ENCODE measurements at places on chromosomes 4 and X. TPM values are rescaled to one million over a fixed set of nuclear protein-coding genes. Genes with fewer than 3 reads are reported as not detected.
A peak's percentile ranks its signal among the peaks of the same experiment; 100 is the strongest.

DNA sequence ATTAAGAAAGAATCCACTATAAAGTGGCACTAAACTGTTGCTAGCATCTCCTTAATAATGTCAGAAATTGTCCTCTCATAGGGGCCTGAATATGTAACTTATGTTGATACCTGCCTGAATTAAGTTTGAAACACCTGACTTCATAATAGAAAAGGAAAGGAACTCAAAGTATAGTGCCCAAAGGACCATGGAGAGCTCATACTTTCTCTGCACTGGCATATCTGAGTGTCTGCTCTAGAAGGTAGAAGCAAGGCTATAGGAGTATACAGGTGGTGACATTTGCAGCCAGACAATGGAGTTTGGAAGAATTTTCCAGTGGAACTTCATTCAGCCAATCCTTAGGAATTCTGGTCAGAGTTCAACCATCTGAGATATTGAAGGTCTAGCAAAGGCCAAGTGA lies 988.9 kb downstream of the RAB28 start:
- H3K36me3 ChIP-seq, result no peaks in the 10 kb centered on the region
- no peak for DNase-seq
- no peaks in the 10 kb centered on the region for H3K4me1 ChIP-seq
- H3K4me3 ChIP-seq, result no peak overlapping the region
- no peaks in the 10 kb centered on the region for H3K27me3 ChIP-seq
- H3K27ac ChIP-seq, result no peak overlapping the region

DNA sequence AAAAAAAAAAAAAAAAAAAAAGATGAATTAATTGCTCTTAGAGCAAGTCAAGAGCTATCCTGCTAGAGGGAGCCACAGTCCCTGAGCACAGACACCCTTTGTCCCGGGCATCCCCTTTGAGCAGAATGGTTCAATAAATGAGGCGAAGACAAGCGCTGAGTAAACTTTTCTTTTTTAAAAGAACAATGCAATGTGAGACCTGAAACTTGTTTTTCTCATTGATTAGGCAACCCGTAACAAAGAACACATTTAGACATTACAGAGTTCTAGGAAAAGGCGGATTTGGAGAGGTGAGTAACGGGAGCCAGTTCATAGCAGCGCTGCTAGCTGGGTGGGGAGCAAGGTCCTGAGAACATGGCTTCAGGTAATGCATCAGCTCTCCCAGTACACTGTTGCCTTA lies 46.1 kb downstream of the GRK4 start:
- DNase-seq, result peak; percentile 39
- H3K4me3 ChIP-seq, result no peak overlapping the region
- no peaks in the 10 kb centered on the region for H3K27me3 ChIP-seq
- H3K36me3 ChIP-seq, result no peaks in the 10 kb centered on the region
- H3K4me1 ChIP-seq, result peaks cover 8% of the 10 kb centered on the region

- DNase-seq, result no peak
- H3K27ac ChIP-seq, result no peak overlapping the region
- no peaks in the 10 kb centered on the region for H3K27me3 ChIP-seq
- H3K4me3 ChIP-seq, result no peak overlapping the region
- H3K36me3 ChIP-seq, result no peaks in the 10 kb centered on the region
- no peaks in the 10 kb centered on the region for H3K4me1 ChIP-seq
These were observed 1427.4 kb downstream of the PCDH7 start for GRCh38 chr4:32147446-32148085.

DNA sequence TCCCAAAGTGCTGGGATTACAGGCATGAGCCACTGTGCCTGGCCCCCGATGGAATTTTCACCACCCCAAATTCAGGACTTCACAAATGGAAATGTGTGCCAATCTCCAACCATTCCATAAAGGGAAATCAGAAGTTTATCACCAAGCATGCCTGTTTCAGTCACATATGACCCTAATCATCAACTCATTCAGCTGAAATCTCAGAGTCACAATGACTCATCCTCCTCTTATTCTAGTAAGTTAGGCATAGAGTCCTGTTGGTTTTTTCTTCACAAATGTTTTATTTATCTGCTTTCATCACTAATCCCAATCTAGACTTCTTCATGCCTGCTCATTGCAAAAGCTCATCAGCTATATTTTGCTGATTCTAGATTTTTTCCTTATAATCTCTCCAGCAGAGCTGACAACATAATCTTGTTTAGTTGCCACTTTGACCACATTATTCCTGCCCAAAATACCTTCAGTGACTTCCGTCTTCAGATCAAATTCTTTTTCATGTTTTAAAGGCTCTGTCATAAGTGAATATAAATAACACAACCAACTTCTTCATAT lies 83.3 kb downstream of the SLC7A11 start:
- no peaks in the 10 kb centered on the region for H3K27me3 ChIP-seq
- no peaks in the 10 kb centered on the region for H3K36me3 ChIP-seq
- H3K27ac ChIP-seq, result no peak overlapping the region
- H3K4me3 ChIP-seq, result no peak overlapping the region

- H3K27ac ChIP-seq, result no peak overlapping the region
- H3K4me3 ChIP-seq, result no peak overlapping the region
- H3K36me3 ChIP-seq, result no peaks in the 10 kb centered on the region
- H3K4me1 ChIP-seq, result peaks cover 2% of the 10 kb centered on the region
These were observed 5.3 kb upstream of the CCDC158 start for GRCh38 chr4:76426272-76426671.

DNA sequence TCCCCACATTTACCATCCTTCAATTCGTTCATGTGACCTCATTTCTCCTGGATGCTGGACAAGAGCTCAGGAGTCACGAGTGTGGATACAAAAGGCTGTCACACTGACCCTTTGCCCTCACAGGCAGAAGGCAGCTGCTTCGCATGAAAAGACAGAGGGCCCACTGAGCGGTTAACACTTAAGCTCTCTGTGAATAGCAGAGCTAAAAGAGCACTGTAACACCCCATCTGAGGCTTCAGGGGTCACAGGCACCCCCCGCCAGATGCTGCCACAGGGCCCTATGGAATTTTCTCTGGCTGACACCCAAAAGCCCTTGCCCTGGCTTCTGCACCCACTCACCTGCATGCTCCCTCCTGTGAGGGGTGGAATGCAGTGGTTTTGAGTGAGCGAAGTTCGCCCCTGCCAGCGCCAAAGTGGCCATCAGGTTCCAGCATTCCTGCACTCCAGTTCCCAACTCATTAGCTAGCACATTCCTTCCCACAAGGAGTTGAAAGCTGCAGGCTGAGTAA lies 360.9 kb downstream of the PPP3CA start:
- DNase-seq, result no peak
- H3K4me1 ChIP-seq, result no peaks in the 10 kb centered on the region
- H3K4me3 ChIP-seq, result no peak overlapping the region

GPC3 gene
- total RNA-seq, result 0.63 TPM

GRCh38 chrX:100717363-100717762 lies 14.6 kb downstream of the SYTL4 start:
- DNase-seq, result no peak
- H3K27ac ChIP-seq, result no peak overlapping the region
- no peaks in the 10 kb centered on the region for H3K36me3 ChIP-seq

ELF4 gene
- 17.5 TPM for total RNA-seq

DNA sequence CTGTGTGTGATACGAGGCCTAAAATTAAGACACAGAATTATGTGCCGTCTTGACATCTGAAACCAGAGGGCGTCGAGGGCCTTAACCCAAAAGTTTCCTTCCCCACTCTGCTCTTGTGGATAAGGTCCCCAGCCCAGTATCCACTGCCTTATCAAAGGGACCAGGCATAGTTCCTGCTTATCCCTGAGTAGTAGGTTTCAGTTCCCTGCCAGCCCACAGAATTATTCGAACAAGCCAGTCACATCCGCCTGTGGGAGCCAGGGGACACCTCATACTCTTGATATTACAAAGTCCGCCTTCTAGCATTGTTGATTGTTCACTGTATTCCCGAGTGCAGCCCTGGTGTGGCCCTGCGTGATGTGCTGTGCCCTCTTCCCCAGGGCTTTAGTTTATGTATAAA lies 5.4 kb upstream of the MMRN1 start:
- H3K27me3 ChIP-seq, result peaks cover 12% of the 10 kb centered on the region
- no peak for DNase-seq
- H3K27ac ChIP-seq, result no peak overlapping the region
- H3K4me1 ChIP-seq, result peaks cover 2% of the 10 kb centered on the region

SRPX gene
- not detected for total RNA-seq

DNA sequence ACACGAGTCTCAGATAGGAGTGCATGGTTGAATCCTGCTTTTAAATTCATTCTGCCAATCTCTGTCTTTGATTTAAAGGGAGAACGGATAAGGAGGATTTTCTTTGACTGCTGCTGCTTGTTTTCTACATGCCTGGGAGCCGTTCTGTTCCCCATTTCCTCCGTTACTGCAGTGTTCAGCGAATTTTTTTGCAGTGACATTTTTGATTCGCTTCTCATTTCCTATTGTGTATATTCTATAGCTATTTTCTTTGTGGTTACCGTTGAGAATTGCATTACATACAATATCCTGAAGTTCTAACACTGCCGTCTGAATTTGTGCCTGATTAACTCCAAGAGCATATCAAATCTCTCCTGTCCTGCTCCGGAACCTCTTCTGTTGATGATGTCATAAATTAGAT lies 14.8 kb upstream of the MAEA start:
- H3K27me3 ChIP-seq, result no peaks in the 10 kb centered on the region
- no peaks in the 10 kb centered on the region for H3K36me3 ChIP-seq
- H3K27ac ChIP-seq, result no peak overlapping the region

DNA sequence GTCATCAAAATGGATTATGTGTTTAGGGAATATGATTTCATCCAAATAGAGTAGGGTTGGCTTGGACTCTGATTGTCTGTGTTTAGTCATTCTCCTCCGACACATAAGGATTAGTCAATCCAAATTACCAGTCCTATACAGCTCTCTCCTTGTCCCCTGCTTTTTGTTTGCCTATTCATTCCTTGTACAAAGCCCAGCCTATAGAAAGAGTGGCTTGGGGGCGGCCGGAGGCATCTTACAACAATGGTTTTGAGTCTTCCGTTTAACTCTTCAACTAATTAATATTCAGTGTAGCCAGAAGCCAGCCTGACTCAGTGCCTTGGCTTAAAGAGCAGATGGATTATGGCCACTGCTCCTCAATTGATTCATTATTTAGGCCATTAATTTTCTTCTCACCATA lies 796.6 kb upstream of the POU3F4 start:
- H3K36me3 ChIP-seq, result no peaks in the 10 kb centered on the region
- DNase-seq, result no peak

AKAP14 gene
- total RNA-seq, result not detected

PNMA6F gene
- total RNA-seq, result not detected

SUPT20HL1 gene
- not detected for total RNA-seq

GRCh38 chr4:2734612-2735011 lies 21.5 kb downstream of the TNIP2 start:
- H3K36me3 ChIP-seq, result peaks cover 38% of the 10 kb centered on the region
- H3K4me3 ChIP-seq, result no peak overlapping the region
- H3K27me3 ChIP-seq, result no peaks in the 10 kb centered on the region
- H3K27ac ChIP-seq, result no peak overlapping the region
- peaks cover 3% of the 10 kb centered on the region for H3K4me1 ChIP-seq

GRCh38 chrX:9845578-9845952 lies 59.3 kb downstream of the SHROOM2 start:
- H3K27me3 ChIP-seq, result peaks cover 9% of the 10 kb centered on the region
- no peak overlapping the region for H3K4me3 ChIP-seq
- DNase-seq, result no peak
- peaks cover 4% of the 10 kb centered on the region for H3K4me1 ChIP-seq
- H3K27ac ChIP-seq, result no peak overlapping the region
- H3K36me3 ChIP-seq, result no peaks in the 10 kb centered on the region

DNA sequence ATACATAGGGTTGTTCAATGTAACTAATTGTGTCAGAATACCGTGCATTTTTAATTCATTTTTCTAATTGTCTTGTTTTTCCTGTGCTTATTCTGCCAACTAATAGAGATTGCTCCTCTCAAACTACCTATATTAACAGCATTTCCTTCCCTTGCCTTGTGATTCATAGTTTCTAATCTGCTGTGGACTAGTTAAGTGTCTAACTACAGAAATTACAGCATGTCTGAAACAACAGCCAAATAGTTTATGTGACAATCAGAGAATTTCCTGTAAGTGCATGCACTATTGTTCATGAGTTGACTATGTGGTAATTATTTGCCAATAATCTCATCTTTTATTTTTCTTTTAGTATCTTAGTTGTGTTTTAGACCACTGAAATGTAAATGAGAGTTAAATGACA lies 4.1 kb upstream of the SEC24B start:
- no peaks in the 10 kb centered on the region for H3K27me3 ChIP-seq
- H3K27ac ChIP-seq, result no peak overlapping the region
- no peak for DNase-seq
- H3K36me3 ChIP-seq, result peaks cover 2% of the 10 kb centered on the region
- H3K4me3 ChIP-seq, result no peak overlapping the region

DNA sequence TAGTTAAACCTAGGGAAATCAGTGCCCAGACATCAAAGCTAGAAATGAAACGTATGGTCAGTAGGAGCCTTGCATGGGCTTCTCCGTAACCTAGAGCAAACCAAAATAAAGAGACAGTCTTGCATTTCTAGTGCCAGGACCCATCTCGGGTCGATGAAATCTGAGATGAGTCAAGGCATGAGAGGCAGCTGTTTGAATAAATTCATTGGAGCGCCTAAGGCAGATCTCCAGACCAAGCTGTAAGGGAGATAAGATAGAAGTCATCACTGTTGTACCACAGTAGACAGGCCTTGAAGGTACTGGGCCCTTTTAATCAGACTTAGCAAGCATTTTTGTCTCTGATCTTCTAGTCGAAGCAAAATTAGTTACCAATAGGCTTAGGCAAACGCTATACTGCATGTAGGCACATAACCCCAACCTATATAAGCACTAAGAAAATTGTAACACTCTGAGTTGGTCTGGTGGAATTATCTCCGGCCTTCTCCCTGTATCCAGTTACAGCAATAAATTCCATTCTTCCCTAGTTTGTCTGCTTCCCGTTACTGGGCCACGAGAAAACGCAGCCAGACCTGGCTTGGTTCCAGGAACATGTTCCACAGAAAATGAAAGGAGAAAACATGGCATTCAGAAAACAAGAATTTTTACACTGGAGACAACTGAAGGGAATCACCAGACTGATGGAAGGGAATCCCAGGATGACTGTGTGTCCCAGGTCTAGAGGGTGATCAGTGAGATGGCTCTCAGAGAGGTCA lies 21.1 kb upstream of the PAPSS1 start:
- no peak overlapping the region for H3K4me3 ChIP-seq
- no peaks in the 10 kb centered on the region for H3K36me3 ChIP-seq
- H3K27me3 ChIP-seq, result no peaks in the 10 kb centered on the region
- H3K4me1 ChIP-seq, result peaks cover 3% of the 10 kb centered on the region
- DNase-seq, result no peak

DNA sequence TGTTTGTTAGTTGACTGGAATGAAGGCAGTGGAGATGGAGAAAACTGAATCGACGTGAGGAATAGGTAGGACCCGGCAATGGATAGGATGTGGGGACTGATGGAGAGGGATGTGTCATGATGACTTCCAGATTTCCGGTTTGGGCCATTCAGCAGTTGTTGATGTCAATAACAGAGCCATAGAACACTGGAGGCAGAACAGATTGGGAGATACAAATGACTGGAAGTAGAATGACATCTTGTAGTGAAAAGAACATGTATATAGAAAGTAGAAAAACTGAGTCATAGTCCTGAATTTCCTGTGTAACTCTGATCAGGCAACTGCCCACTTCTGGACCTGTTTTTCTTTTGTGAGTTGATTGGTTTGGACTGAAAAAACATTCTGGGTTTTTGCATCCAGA lies 24.5 kb downstream of the CETN2 start:
- H3K4me3 ChIP-seq, result no peak overlapping the region
- H3K36me3 ChIP-seq, result no peaks in the 10 kb centered on the region
- H3K4me1 ChIP-seq, result peaks cover 4% of the 10 kb centered on the region

GRCh38 chr4:152156442-152156841 lies 379.4 kb downstream of the FBXW7 start:
- H3K4me1 ChIP-seq, result peaks cover 19% of the 10 kb centered on the region
- no peaks in the 10 kb centered on the region for H3K36me3 ChIP-seq
- no peak overlapping the region for H3K27ac ChIP-seq
- no peak overlapping the region for H3K4me3 ChIP-seq

UBE2A gene
- total RNA-seq, result 52.4 TPM

All from activated CD8-positive, alpha-beta T cell treated with anti-CD3 and anti-CD28 coated beads for 36 hours (primary cell).